ENCODE measurements at places on chromosomes 4 and X.
A peak's percentile ranks its signal among the peaks of the same experiment; 100 is the strongest.

- DNase-seq, result peak; percentile 82
Observed at GRCh38 chr4:985123-985830, 1.6 kb upstream of the IDUA start.

GRCh38 chr4:181085557-181085956 lies 1157.6 kb upstream of the TENM3 start:
- DNase-seq, result no peak

- no peak for DNase-seq
Observed at GRCh38 chr4:86831262-86832130, 17.7 kb downstream of the SLC10A6 start.

GRCh38 chrX:19906293-19906692 lies 18.9 kb upstream of the SH3KBP1 start:
- DNase-seq, result no peak

DNA sequence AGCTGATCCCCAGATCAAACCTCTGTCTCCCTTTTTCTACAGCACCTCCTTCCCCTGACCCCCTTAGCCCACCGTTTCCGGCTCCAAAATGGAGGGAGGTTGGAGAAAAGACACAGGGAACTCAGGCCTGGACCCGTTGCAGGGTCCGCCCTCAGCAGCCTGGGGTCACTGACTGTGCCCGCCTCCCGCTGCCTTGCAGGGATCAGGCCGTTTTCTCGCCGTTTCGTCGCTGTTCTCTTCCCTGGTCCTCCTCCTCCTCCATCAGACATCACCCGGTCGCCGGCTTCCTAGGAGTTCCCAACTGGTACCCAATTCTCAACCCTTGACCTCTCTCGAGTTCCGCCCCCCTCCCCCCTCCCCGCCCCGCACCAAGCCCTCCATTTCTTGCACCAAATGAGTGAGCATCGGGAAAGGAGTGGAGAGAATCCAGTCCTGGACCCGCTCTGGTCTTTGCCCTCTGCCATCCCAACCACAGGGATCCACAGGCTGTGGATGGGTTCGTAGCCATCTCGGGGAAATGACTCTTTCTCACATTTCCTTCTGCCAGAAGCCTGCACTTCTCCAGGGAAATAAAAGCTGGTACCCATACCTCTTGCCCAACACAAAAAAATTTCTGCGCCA lies 493 bp downstream of the TCEAL5 start:
- DNase-seq, result no peak

- no peak for DNase-seq
Observed at GRCh38 chr4:155392481-155393184, 15.9 kb upstream of the MAP9 start.

GRCh38 chrX:55127692-55128091 lies 38.9 kb downstream of the PAGE2 start:
- DNase-seq, result no peak

GRCh38 chrX:42109428-42109827 lies 186.1 kb upstream of the CASK start:
- no peak for DNase-seq

DNA sequence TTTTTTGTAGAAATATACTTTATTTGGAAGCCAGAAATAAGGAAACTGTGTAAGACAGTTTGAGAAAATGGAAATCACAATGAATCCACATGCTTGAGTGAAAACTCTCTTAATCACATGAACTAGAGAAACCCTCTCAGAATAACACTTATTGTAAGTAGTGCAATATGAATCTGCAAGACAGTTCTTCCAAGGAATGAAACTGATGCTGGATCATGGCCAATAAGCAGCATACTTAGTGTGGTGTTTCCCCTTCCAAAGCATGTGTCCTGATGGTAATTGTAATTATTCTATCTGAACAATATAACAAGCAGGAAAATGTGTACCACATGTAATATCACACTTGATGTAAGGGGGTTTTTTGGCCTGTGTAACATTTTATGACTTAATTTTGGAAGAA lies 1870.5 kb upstream of the TENM3 start:
- no peak for DNase-seq

DNA sequence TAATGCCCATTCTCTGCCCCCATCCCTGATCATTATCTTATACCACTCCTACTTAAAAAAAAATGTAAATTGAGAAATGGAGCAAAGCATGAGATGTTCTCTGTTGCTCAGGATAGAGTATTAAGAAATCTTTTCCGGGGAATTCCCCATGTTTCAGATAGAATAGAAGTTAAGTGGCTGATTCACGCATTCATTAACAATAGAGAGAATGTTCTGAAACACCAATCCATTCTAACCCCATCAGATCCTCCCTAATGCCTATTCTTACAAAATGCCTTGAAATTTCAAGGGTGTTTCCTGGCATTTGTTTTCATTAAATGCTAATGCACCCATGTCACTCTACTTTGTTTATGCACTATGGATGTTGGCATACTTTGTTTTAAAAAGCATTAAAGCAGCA lies 101.1 kb downstream of the AREG start:
- DNase-seq, result no peak

GRCh38 chr4:18390655-18391353 lies 369.2 kb upstream of the LCORL start:
- no peak for DNase-seq

- no peak for DNase-seq
Observed at GRCh38 chr4:41644915-41645295, 103.6 kb downstream of the PHOX2B start.

GRCh38 chrX:86039625-86040568 lies 7.5 kb downstream of the CHM start:
- DNase-seq, result no peak

DNA sequence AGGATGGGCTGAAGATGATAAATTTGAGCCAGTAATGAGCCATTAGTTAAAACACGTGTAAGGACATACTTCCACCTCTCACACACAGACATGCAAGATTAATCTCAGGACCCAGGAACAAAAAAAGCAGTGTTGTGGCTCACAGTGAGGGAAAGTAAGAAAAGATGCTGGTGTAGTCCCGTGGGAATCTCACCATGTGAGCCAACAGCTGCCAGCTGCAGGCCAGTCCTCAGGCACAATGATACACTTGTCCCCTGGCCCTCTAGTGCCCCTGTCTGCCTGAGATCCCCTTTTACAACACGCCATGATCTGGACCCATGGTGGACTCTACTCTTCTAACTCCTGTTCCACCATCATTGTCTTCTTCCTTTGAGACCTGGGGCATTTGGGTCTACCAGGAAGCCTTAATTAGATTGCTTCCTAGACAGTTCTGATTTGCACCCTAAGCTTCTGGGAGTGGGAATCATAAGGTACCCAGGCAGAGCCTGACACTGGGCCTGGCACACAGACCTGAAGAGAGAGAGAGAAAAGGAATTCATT lies 194.7 kb downstream of the STIM2 start:
- no peak for DNase-seq

GRCh38 chr4:141350122-141350905 lies 129.6 kb downstream of the ZNF330 start:
- no peak for DNase-seq

DNA sequence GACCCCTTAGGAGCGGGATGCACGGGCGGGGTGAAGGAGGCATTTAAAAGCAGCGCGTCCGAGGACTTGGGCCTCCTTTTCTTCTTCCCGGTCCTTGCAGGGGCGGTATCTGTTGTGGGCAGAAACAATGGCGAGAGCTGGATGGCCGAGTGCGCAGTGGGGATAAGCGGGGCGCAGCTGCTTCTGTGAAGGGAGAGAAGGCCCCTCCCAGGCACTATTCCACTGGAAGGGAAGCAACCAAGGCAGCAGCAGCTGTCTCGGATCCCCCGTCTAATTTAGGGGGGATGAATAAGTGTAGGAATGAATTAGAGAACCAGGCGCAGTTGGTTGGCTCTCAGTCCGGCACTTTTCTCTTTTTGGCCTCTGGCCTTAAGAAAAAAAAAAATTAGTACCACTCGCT lies 995 bp downstream of the SMARCA5 start:
- peak; percentile 47 for DNase-seq

DNA sequence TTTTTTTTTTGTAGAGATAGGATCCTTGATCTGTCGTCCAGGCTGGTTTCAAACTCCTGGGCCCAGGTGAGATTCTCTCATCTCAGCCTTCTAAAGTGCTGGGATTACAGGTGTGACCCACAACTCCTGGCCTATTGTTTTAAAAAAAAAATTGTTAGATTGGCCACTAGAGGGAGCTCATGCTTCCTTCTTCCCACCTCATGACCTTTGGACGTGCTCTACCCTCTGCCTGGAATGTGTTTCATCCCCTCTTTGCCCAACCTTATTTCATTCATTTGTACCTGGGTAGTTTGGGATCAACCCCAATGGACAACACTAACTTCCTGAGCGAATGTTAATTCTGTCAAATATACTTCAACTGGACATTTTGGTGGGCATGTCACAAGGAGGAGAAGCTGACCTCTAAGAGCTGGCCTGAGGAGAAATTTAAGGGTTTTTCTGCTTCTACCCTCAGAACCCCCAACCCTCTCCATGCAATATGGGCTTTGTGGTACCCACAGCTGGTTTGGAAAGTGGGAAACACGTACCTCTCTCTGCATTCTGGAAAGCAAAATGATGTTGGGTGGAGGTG lies 6.4 kb downstream of the PPEF2 start:
- DNase-seq, result no peak
